ENCODE measurements at places on chromosomes 6 and 20.

GRCh38 chr20:57495978-57496377 lies 29.0 kb downstream of the CTCFL start:
- DNase-seq, result no peak

- DNase-seq, result peak; percentile 30
Observed at GRCh38 chr6:129893640-129894039, 32.5 kb upstream of the TMEM244 start.

GRCh38 chr6:90596967-90597539 lies 10.2 kb upstream of the MAP3K7 start:
- no peak for DNase-seq

GRCh38 chr20:46975976-46976375 lies 81.3 kb downstream of the EYA2 start:
- no peak for DNase-seq

GRCh38 chr20:3431109-3431508 lies 23.6 kb upstream of the DNAAF9 start:
- DNase-seq, result peak; percentile 16

DNA sequence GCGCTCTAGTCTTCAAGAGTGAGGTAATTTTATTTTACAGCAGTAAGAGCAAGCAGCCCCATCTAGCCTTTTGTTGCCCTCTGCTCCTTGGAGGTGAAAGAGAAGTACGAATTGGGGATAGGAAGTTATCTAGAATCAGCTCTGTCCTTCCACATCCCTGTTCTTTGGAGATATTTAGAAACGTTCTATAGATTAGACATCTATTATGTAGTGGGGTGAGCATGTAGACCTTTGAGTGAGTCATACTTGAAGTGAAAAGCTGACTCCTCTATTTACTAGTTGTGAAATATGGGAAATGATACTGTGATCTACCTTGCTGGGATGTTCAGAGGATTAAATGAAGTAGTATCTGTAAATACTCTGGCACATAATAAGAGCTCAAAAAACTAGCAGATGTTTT lies 36.0 kb upstream of the SLC35D3 start:
- DNase-seq, result no peak

DNA sequence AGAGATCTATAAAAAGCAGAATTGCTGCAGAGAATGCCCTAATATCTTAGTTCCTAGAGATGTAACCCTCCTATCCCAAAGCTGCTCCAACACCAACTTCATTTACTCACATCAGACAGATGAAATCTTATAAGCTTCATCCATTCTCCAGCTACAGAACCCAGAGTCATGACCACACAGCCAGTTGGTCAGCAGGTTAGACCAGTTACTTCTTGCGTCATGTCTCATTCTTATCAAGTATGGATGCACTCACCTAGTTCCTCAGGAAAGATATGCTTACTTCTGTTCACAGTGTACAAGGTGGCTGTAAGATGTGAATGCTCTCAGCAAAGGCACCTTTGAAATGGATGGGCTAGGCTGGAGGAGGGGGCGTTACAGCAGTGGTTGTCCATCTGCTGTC lies 47.9 kb upstream of the ISM1 start:
- no peak for DNase-seq

GRCh38 chr6:16344756-16345155 lies 106.4 kb downstream of the GMPR start:
- DNase-seq, result peak; percentile 95

DNA sequence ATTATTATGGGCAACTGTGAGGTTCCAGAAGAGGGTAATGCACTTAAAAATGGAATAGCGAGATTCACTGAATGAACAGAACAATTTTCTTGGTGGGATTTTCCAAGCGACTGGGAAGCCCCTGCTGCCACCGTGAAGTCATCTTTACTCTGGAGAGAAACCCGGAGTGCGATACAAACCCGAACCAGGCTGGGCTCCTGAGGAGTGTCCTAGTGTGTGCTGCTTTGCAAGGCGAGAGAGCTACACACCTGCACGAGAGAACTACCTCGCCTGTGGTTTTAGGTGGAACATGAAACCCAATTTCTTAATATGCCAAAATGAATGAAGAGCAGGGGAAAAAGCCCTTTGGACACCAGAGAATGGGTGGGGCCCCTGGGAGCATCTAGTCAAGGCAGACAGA lies 33.5 kb upstream of the DACT2 start:
- no peak for DNase-seq

GRCh38 chr20:55596431-55596830 lies 408.9 kb downstream of the CBLN4 start:
- no peak for DNase-seq

DNA sequence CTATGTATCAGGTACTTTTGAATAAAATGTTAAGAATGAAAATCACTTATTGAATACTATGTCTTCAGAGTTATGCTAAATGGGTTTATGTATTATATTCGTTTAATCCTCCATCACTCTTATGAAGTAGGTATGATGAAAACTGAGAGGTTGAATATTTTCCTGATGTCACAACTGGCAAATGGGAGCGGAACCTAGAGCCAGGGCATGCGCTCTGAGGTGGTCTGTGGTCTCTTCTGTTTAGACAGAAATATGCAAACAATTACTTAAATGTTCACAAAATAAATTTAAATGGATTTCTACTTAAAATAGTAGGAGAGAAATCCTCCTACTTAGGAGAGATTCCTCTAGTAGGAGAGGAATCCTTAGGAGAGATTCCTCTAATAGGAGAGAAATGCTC lies 21.3 kb upstream of the UTRN start:
- DNase-seq, result no peak

DNA sequence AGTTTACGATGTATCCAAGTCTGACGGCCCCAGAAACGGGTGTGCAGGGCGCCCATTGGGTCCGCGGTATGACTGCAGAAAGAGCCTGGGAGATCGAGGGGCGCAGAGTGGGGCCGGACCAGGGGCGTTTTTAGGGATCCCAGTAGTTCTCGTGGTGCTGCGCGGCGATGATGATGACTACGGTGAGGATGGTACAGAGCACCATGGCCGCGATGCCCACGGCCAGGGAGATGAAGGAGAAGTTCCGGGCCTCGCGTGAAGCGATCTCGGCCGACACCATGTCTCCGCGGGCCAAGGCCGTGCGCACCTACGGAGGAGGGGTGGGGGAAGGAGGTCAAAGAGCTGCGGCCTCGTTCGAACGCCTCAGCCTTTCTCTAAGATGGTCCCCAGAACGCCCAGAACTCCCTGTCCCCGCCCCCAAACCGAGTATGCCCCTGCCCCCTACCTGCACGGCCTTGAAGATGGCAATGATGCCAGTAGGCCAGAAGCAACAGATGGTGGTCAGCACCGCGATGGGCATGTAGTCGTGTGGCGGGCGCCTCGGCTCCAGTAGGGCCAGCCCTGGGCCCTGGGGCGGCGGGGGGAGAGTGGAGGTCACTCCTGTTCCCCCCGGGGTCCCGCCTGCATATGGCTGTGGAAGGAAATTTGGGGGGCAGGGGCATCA lies 2.5 kb downstream of the PRRT1 start:
- no peak for DNase-seq

GRCh38 chr6:3905945-3906845 lies 57.0 kb downstream of the FAM50B start:
- no peak for DNase-seq

DNA sequence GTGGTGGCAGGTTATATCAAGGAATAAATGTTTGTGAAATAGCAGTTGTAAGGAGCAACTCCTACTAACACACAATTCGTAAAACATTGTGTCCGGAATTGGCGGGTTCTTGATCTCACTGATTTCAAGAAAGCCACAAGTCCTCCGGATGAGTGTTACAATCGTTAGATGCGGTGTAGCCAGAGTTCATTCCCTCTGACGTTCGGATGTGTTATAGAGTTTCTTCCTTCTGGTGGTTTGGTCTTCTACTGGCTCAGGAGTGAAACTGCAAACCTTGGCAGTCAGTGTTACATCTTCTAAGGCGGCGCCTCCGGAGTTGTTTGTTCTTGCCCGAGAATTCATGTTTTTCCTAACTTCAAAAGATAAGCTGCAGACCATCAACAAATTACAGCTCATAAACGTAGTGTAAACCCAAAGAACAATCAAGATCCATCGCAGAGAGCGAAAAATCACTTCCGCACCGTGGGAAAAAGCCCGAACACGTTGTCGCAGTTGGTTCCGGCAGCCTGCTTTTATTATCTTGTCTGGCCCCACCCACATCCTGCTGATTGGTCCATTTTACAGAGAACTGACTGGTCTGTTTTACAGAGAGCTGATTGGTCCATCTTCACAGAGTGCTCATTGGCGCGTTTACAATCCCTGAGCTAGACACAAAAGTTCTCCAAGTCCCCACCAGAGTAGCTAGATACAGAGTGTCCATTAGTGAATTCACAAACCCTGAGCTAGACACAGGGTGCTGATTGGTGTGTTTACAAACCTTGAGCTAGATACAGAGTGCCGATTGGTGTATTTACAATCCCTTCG lies 58.2 kb downstream of the TRIM27 start:
- DNase-seq, result peak; percentile 14

DNA sequence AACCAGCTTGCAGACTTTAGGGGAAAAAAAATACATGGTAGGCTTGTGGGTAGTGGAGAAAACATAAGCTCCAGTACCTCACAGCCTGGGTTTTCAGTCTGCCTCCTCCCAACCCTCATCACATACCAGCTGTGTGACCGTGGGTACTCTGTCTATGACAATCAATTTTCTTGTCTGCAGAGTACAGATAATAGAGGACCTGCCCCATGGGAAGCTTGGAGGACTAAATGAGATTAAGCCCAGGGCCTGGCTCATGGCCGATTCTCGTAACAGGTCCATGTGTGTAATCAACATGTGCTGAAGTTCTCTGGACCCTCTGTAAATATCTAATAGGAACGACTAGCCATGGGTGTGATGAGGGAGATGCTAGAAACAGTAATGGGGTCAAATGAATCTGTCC lies 34.0 kb downstream of the NT5E start:
- no peak for DNase-seq

- peak; percentile 13 for DNase-seq
Observed at GRCh38 chr6:21003780-21004541, 469.7 kb downstream of the CDKAL1 start.

DNA sequence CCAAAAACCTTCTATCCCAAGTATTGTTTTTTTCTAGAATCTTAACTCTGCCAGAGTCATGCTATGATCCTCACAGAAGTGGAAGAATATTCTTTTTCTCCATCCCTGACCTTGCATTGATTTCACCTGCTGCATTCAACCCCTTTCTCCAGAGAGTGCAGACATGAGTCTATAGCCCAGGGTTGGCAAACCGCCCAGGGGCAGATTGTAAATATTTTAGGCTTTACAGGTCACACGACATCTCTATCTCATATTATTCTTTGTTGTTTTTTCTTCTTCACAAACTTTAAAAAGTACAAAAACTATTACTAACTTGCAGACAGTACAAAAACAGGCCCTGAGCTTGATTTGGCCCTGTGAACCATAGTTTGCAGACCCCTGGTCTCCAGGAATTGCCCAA lies 112.1 kb upstream of the ASF1A start:
- no peak for DNase-seq

DNA sequence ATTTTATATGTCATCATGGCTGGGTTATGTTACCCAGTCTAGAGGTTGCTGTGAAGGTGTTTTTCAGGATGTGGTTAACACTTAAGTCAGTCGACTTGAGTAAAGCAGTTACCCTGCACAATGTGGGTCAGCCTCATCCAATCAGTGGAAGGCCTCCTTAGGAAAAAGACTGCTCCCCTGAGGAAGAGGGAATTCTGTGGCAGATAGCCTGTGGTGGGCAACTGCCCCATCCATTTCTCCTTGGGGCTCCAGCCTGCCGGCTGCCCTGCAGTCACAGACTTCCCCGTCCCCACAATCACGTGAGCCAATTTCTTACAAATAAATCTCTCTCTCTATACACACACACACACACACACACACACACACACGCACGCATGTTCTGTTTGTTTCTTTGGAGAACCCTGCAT lies 34.5 kb upstream of the MPC1 start:
- DNase-seq, result no peak

DNA sequence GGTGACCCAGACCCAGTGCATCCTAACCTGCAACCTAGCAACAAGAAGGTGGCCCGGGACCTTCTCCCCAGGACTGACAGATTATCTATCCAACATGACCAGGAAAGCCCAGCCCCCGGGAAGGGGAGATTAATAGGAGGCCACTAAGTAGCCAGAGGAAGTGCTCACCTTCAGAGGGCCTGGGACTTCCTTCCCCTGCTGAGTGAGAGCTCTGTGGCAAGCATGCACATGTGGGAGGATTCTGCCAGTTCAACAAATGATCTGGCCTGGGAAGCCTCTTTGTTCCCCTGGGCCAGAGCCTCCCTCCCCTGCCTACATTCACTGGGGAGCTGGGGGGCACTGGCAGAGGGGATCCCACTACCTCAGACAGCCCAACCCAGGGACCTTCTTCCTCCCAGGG lies 39.6 kb downstream of the SHLD1 start:
- DNase-seq, result no peak

- DNase-seq, result no peak
Observed at GRCh38 chr6:105057160-105057559, 100.3 kb downstream of the LIN28B start.

- DNase-seq, result no peak
Observed at GRCh38 chr20:11686820-11687543, 230.7 kb upstream of the BTBD3 start.

GRCh38 chr6:33875696-33876095 lies 71.9 kb upstream of the MLN start:
- DNase-seq, result no peak

- DNase-seq, result no peak
Observed at GRCh38 chr6:20362623-20363022, 39.1 kb upstream of the E2F3 start.

DNA sequence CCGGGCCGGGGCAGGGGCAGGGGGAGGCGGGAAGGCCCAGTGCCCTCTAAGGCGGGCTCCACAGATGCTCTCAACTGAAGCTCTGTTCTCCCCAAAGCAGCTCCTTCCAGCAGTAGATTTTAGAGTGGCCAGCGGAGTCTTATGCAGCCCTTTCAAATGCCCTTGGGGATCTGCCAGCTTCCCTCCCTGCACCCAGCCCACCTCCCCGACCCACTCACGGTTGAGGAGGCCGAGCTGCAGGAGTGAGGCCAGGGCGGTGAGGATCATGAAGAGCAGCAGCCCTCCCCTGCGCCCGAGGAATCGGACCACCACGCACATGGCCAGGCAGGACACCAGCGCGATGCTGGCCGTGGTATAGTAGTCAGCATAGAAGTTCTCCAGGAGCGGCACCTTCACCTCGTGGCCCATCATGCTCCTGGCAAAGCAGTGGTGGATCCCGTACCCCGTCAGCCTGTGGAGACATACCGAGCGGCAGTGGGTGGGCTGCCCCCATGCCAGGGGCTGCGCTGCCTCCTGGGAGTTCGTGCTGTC lies 28.0 kb downstream of the PSMG4 start:
- no peak for DNase-seq

DNA sequence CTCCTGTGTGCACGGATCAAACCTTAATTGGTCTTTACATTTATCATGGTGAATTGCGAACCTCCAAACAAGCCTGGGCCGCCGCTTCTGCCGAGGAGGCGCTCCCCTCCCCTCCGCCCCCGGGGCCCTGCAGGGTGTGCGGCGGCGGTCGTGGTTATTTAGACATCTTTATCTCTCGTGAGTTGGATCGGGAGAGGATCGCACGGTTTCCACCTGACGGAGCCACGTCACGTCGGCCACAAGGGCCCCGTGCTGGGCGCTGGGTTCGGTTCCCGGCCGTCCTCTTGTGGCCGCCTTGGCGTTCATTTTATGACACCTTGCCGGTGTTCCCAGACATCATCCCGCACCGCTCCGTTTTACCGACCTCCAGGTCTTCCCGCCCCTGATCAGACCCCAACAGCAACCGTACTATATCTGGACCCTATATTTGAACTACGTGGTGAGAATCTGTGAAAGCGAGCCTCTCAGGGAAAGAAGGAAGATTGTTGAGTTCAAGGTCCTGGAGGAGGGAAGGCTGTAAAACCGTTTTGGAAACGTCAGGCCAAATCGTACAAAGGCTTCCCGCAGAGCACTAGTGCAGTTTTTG lies 1.3 kb upstream of the CNR1 start:
- no peak for DNase-seq

GRCh38 chr6:112799889-112800288 lies 452.8 kb downstream of the RFPL4B start:
- DNase-seq, result no peak

Data from HFFc6 (cell line).